Naive thymus-derived CD8-positive, alpha-beta T cell (primary cell): ENCODE measurements at places on chromosomes 3 and 15.

DNA sequence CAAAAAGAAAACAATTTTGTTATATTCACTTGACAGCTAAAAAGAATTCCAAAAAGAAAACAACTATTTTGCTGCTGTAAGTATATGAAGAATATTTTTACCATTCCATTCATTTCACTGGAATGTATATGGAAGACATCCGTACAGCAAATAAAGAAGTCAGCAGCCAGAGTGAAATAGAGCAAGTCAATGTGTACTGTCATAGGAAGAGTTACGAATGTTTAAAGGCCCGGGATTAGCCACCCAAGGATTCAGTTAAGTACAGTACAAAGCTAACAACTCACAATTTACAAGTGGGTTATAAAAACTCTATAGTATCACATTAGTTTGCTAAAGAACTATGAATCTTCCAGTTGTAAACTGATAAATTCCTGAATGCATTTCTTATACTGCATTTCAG is 14.4 kb upstream of the XXYLT1 start:
- DNase-seq = no peak

DNA sequence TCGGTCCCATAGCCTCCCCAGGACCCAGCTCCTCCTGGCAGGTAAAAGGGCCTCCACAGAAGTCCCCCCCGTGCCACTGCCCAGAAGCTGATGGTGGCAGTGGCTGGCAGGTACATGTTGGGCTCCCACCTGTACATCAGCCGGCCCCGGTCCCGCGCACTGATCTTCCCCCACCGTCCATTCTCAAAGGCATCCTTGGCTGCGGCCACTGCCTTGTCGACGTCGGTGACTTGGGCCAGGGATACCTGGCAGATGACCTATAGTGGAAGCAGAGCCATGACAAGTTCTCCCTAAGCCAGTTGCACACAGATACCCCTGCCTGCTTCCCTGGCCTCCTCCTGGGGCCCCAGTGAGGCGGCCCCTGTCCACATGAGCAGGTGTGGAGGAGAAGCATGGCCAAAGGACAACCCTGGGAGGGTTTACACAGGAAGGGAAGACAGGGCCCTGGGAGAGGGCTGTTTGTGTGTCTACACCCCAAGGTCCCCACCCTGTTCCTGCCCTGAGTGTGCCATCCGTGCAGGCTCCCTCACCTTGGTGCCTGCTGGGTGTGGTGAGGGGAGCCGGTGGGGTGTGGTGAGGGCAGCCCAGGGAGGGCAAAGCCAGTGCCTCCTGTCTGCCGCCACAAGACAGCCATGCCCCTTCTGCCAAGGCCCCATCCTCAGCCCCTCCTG is 44.8 kb downstream of the ALDH1L1 start:
- DNase-seq = peak; percentile 12

- peak; percentile 53 for DNase-seq
These were observed 50.3 kb downstream of the CMTM8 start for GRCh38 chr3:32288819-32289218.

- DNase-seq = peak; percentile 85
These were observed 403.4 kb upstream of the SUCLG2 start for GRCh38 chr3:68057637-68058320.

- DNase-seq = no peak
These were observed 2.2 kb upstream of the ALPK3 start for GRCh38 chr15:84814916-84815315.

DNA sequence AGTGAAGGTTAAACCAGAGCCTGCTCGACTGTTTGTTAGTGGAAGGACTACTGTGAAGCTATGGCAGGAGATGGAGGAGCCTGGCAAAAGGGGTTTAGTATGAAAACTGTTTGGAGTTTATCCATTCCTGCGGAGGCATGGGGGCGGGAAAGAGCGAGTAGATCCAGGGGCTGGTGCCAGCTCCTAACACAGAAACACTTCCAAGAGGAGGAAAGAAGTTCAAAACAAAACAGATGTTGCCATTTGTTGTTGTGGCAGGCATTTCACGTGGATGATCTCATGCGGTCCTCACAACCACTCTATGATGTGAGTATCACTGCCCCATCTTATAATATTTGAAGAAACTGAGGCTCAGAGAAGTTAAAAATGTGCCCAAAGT is 30.7 kb upstream of the KY start:
- no peak for DNase-seq

GRCh38 chr15:31953478-31953877 is 76.8 kb upstream of the CHRNA7 start:
- DNase-seq = no peak

DNA sequence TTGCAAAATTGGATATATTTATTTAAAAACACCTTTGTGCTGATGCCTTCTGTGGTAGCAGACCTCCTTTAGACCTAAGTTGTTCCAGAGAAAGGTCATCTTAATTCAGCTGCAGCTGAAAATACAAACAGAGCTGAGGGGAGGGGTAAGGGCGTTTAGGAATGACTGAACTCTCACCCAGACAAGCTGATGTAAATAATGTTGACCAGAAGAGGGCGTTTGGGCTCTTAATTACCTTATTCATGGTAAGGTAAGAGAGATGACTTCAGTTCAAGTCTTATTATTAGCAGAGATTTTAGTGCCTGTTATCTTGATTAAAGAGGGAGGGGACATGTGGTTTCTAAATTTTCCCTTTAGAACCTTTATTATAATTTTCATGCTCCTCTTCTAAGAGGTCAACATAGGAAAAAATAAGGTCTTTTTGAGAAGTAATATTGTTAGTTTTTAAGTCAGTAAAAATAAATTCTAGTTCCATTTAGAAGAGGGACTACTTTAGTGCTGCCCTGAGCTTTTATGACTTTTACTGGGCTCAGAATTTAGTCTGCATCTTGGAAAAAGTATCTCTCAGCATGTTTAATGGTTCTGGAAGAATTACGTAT is 46.3 kb downstream of the GPR171 start:
- peak; percentile 42 for DNase-seq

DNA sequence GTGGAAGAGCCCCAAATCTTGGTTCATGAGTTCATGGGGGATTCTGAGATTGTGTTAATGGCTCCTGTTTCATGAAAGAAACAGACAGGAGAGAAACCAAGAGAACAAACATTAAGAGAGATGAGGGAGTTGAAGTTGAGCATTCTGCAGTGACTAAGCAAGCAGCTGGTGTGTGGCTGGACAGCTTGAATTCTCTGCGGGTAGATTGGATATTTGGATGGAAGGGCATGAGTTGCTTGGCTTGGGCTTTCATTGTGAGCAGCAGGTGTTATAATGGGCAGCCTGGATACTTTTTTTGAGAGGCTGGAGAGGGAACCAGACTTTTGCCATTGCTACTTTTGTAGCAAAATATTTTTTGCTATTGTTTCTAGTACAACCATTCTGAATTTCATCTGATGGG is 346.8 kb upstream of the SATB1 start:
- no peak for DNase-seq

DNA sequence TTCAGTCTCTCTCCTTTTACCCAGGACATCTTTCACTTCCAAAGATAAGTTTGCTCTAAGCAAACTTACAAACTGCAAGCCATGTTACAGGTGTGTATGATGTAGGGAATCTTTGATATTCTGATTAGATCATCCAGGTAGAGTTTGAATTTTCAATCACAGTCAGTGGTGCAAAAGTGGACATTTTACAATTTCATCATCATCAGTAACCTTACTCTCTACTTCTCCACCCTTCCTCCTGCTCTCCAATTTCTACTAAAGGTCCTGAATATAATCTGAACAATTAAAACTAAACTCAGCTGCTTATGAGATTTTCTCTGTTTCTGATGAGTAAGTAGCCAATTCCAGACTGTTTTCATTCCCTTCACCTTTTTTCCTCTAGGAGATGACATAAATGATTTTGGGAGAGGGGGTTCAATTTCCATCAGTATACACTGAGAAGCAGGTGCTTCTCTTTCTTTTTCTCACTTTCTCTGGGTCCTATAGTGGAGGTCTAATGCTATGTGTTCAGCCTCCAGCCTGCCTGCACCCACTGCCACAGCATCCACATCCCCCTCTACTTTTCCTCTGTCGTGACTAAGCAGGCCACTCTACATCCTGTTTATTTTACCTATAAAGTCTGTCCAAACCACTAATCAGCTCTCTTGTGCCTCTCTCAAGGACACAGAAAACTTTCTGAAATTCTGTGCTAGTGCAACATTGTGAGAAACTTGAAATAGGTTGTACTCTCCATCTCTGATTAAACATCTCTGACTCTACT is 27.6 kb downstream of the SUCNR1 start:
- no peak for DNase-seq

DNA sequence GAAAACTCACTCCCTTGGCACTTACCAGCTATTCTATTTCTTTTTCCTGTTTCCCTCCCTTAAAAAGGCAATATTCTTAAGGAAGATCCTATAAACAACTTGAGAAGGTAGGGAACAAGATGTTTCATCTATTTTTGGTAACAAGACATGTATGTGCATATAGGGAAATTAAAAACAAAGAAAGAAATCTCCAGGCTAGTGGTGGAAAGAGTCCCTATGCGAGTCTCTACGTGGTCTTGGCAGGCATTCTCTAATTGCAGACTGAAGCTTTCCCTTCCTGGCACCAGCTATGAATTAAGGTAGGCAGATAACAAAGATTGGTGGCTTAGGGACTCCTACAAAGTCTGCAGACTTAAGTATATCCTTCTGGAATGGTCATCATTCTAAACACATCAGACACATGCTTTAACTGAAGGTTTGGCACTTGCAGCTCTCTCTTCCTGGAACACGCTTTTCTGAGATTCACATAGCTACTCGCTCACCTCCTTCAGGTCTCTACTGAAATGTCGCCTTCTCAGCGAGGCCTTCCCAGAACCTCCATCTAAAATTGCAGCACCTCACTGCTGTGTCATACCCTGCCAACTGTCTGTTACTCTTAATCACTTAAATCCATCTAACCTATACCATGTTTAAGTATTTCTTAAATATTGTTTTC is 336.0 kb downstream of the VGLL3 start:
- DNase-seq = no peak

DNA sequence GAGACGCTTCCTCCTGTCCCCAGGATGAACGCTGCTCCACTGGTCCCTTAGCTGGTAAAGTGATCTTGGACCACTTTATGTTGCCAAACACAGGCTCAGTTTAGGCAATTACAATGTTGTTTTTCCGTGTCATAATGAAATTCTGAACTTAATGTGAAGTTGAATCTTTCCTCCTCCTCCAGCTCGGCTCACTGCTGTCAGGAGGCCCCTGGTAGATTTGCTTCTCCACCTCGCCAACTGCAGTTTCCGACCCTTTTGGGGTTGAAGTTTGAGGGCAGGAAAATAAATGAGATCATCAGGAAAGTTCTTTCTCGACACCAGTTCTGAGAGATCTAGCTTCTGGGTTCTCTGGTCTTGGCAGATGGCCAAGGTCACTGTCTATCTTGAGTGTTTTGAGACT is 27.8 kb downstream of the CFAP161 start:
- no peak for DNase-seq

DNA sequence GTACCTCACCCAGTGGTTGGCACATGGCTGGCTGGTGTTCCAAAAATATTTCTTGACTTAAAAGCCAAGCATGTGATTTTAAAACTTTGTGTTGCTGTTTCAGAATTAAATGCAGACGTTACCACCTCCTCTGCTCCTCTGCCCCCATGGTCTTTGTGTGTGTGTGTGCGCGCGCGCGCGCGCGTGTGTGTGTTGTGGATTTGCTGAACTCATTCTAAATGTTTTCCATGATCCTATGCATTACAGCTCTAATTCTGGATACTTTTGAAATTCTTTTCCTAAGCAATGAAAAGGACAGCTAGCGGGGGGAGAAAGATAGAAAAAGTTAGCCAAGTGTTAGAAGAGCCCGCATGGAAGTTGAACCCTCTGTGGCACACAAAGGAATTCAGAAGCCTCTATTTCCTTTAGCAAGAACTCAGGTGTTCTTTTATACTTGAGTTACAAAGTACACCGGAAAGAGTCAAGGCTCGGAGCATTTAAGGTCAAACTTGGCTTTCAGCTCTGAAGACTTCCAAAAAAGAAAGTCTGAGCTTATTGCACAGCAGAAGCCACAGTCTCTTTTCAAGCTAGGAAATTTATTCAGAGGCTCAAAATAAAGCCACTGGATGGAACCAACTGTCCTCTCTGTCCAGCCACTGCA is 350.5 kb upstream of the TBL1XR1 start:
- DNase-seq = no peak

GRCh38 chr3:9627901-9628633 is 21.2 kb upstream of the MTMR14 start:
- no peak for DNase-seq

DNA sequence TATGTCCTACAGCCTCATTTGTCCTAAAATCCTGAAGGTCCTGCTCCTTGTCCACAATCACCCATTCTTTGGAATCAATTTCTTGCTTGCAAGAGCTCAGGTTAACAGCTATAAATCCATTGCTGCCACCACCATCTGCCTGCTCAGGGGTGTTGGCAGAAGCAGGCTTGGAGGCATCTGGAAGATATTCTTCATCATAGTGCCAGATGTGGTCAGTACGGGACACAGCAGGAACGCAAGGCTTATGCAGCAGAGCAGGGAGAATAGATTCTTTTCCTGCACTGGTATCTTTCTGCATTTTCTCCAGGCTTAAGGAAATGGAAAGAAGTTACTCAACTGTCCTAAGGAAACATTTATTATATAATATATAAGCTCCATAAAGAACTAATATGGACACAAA is 38.5 kb upstream of the CDAN1 start:
- no peak for DNase-seq

GRCh38 chr15:34722439-34722836 is 32.4 kb downstream of the GJD2 start:
- no peak for DNase-seq

- DNase-seq = no peak
These were observed 3.3 kb upstream of the DCP1A start for GRCh38 chr3:53350652-53351051.

- DNase-seq = no peak
These were observed 13.1 kb upstream of the RAB8B start for GRCh38 chr15:63176302-63176701.

- no peak for DNase-seq
These were observed 392.6 kb downstream of the ZPLD1 start for GRCh38 chr3:102827386-102827785.

- no peak for DNase-seq
These were observed 47.7 kb downstream of the ZNF385D start for GRCh38 chr3:21703291-21703690.

DNA sequence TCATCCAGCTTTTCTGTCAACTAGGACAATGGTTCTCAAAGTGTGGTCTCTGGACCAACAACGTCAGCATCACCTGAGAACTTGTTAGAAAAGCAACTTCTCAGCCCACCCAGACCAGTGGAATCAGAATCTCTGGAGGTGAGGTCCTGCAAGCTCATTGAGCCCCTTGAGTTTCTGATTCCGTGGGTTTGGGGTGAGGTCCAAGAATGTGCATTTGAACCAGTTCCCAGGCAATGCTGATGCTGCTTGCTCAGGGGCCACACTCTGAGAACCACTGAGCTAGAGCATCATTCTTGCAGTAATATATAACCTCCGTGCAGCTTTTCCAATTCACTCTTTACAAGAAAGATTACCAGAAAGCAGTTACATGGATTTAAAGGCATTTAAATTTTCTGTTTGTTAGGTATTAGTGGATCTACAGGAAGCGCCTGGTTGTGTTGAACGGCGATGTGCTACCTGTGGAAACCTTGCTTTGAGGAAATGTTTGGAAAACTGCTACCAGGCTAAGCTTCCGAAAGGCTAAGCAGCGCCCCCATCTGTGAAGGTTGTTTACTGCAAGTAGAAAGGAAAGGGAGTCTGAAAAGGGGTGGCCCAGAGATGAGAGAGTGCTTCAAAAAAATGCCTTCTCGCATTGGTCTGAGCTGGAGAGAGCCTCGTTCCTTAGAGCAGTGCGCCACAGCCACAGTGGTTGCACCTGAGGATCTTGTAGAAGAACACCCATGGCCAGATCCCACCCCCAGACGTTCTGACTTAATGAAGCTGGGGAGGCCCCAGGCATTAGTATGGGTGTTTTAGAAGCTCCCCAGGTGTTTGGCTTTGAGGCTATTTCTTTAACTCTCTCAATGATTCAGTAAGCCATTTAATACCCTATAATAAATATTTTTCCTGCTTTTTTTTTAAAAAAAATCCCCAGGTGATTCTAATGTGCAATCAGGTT is 50.0 kb downstream of the RLBP1 start:
- peak; percentile 31 for DNase-seq
